Uterus (tissue), 4 donors: ENCODE measurements at places on chromosomes 1 and 21.

DNA sequence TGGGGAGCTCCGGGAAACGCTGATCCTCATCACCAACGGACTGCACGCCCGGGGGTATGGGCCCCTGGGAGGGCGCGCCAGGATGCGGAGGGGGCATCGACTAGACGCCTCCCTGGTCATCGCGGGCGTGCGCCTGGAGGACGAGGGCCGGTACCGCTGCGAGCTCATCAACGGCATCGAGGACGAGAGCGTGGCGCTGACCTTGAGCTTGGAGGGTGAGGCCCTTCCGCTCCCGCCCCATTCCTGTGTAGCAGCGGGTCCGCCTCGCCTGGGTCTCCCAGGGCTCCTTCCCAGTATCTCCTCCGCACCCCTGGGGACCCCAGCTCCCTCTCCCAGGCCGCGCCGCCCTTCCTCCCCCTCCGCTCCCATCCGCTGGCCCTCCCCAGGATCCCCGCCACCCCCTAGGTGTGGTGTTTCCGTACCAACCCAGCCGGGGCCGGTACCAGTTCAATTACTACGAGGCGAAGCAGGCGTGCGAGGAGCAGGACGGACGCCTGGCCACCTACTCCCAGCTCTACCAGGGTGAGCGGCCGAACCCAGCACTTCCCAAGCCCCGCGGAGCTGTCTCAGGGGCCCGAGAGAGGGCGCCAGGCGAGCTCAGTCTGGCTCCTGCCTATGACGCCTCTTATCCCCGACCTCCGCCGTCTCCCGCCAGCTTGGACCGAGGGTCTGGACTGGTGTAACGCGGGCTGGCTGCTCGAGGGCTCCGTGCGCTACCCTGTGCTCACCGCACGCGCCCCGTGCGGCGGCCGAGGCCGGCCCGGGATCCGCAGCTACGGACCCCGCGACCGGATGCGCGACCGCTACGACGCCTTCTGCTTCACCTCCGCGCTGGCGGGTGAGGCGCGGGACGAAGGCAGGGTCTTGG, 5.0 kb downstream of the HAPLN2 start:
- DNase-seq = peak; percentile 63

- DNase-seq = no peak
Measured at GRCh38 chr1:100452641-100453040, 85.3 kb upstream of the GPR88 start.

DNA sequence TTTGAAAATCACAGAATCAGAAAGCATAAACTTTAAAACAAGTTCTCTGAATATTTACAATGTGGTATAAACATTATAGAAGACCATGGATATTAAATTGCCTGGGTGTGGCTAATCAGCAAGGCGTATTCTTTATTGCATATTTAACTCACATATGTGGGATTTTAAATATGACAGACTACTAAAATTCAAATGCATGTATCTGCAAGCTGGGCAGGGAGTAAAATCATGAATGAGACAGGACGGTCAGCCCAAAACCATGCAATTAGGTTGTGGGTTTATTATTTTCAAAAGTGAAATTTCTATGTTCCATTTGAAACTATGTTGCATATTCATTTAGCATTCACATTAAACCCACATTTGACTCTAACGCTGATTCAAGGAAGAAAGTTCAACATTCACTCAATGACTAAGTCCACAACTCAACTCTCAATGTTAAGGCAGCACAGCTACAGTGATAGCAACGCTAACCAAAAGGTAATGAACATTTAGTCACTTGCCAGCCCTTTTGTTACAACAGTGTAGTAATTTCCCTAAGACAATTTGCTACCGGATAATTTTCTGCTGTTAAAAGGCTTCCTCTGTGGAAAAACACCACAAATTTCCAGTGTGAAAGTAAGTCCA, 6.3 kb upstream of the SYNJ1 start:
- DNase-seq = no peak

GRCh38 chr1:178933709-178934490, 63.0 kb upstream of the ANGPTL1 start:
- DNase-seq = no peak

DNA sequence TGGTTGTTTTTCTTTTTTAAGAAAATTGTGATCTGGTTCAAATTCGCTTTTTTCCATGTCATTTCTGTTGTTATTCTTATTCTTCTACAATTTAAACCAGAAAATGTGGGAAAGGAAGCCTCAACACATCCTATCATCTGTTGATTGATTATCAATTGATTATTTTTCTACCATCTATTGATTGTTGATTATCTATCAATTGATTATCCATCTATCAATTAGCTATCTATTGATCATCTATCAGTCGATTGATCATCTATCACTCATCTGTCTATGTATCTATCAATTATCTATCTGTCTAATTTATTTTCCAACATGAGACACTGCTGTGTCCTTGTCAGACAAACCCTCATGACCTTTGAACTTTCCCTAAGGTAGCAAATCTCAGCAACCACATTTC, 136.1 kb upstream of the ARHGEF16 start:
- DNase-seq = no peak

DNA sequence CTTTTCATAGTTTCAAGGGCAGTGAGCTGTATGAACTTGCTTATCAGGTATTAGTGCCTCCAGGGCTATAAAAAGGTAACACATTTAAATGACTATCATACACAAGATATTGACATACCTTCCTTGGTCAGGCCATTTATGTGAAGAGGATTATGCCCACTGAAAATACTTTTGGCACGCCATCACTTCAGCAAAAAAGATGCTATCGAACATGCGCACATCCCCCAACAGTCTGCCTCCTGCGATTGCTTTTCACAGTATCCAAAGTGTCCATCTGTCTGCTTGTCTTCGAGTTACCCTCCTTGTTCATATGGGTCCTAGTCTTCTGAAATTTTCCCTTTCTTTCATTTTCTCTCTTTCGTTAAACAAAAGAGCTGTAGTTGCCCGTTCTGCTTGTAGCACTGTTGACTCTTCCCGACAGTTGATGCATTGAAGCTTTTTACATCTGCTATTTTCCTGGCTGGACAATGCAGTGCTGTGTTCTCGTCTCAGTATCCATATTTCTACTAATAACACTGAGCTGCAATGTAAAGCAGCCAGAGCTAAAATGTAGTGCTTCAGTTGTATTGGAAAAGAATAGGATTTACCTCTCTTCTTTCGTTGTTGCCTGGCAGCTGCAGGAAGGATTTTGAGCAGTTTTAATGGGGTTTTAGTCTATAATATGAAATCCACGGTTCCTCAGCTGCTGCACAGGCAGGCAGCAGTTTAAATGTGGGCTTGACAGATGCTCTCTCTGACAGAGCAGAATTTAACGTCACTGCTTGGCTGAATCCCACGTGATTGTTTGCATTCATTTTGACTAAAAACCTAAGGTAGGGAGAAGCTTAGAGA, at the start of gene B3GALT2:
Gene B3GALT2, minus strand, starts transcription at position 713 of the 831 bp plus-strand sequence. CDS start 5,051 bp downstream, outside the sequence.
- DNase-seq = no peak

- DNase-seq = no peak
Measured at GRCh38 chr1:184634296-184634695, 120.4 kb downstream of the EDEM3 start.

- no peak for DNase-seq
Measured at GRCh38 chr1:109803901-109804331, 40.2 kb upstream of the EPS8L3 start.

DNA sequence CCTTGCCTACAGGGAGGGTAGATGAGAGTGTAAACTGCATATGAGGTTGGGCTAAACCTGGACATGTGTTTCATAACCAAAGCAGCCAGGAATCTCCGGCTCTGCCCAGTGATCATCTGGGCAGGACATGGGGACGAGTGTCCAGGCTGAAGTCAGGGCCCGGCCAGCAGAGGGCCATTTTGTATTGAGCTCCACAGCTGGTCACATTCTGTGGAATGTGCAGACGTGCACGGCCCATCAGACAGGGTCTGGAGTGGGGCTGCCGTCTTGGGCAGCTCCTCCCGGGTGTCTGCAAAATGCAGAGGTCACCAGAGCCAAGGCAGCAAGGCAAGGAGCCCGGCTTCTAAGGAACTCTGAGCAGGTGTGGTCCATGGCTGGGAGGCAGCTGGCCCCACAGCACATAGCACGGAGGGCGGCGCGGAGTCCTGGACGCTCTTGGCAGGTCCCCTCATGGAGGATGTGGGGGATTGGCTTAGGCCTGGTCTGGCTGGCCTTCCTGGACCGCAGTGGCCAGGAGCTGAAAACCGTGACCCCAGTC, 6.2 kb downstream of the LRRC3 start:
- no peak for DNase-seq

GRCh38 chr1:23628951-23629387, 62.6 kb upstream of the RPL11 start:
- DNase-seq = no peak

DNA sequence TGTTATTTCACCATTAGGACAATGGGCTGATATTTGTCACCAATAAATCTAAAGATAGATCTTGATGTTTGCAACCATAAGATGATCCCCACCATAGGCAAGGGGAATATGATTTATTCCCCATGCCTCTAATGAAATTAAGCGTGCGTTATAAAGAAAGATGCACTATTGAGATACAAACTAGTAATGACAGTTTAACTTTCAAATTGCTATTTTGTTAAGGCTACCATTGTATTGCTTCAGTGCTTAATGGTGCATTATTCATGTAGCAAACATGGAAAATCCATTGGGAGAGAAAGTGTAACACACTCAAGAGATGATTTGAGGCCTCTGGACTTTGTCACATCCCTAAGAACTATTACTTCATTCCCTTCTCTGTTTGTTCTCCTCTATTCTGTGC, 108.9 kb upstream of the TRABD2B start:
- no peak for DNase-seq

- no peak for DNase-seq
Measured at GRCh38 chr21:16239659-16240265, 510.0 kb downstream of the USP25 start.

DNA sequence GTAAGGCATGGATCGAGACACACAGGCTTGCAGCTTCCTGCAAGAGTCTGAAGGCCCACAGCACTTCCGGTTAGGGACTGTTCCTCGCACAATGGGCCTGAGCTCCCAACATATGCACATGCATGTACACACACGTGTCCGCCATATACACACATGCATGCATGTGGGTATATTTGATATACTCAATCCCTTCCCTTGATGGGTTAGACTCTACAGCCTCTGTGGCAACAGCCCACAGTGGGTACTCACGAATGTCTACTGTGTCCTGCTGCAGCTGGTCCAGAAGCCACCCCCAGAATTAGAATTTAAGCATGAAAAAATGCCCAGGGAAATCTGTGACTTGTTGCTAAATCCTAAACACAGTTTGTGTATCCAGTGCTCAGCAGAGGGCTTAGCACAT, 9.9 kb downstream of the F3 start:
- no peak for DNase-seq

- no peak for DNase-seq
Measured at GRCh38 chr1:214216779-214217178, 64.2 kb upstream of the SMYD2 start.

- no peak for DNase-seq
Measured at GRCh38 chr21:31186916-31187315, 148.6 kb upstream of the KRTAP19-8 start.

- no peak for DNase-seq
Measured at GRCh38 chr1:113565621-113566020, 175.3 kb downstream of the MAGI3 start.

- DNase-seq = peak; percentile 80
Measured at GRCh38 chr1:27527223-27527889, 37.4 kb upstream of the WASF2 start.

- no peak for DNase-seq
Measured at GRCh38 chr1:56032096-56032676, 547.2 kb downstream of the PLPP3 start.

DNA sequence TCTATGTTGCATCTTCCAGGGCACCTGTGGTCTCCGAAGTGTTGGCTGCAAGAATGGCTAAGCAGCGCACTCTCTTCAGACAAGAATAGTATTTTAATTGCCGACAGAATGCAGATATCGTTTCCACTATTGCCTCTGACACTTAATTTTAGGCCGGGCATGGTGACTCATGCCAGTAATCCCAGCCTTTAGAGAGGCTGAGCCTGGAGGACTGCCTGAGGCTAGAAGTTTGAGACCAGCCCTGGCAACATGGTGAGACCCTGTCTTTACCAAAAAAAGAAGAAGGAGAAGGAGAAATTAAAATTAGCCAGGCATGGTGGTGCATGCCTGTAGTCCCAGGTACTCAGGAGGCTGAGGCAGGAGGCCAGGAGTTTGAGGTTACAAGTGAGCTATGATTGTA, 306.9 kb downstream of the KIF26B start:
- no peak for DNase-seq

GRCh38 chr1:6348511-6349191, 44.9 kb downstream of the ACOT7 start:
- DNase-seq = no peak

DNA sequence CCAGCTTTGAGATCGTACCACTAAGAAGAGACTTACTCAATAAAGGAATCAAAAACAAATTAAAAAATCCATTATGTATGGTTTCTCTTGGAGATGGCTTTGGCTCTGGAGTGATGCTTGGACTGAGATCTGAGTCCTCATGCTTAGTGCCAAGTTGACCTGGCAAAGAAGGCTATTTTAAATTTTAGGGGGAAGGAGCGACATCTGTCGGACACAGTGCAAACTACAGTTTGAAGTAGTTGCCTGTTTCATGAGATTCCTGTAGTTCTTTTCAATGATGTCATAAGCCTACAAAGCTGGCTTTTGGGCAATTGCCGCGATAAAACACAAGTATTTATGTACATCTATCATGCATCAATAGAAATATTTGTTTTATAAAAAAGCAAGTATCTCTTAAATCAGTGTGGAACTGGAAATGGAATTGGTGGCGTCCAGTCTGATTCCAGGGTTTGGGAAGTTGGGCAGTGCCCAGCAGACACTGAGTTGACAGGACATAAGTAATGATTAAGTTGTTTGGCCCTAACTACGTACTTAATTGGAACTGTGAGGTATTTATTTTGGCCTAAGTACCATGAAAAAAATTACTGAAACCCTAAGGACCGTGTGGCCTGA, 50.0 kb downstream of the TBCE start:
- DNase-seq = peak; percentile 65

DNA sequence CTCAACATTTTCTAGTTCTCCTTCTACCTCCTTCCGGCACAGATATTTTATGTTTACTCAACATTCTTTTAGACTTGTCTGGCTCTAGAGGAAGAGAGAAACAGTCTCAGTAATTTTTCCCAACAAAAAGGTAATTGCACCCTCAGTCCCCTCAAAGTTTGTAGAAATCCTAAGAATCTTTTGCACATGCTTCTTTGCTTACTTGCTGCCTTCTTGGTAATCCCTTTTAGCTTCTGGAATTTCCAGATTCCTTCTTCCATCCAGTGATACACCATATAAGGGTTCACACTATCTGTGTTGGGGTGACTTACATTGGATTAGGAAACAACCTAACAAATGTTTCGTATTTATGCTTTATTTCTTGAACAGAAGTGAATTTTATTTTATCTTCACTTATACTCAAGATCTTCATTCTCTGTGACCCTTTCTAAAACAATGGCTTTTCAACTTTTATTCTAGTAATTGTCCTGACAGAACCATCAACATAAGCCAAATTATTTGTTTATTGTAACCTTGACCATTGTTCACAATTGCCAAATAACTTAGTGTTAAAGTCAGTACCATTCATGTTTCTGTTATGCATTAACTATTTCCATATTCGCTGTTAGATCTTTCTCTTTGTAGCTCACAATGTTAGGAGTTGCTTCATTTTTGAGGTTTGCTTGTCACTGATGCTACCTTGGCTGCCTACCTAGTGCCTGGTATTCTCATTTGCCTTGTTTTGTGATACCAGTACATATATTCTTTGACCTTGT, 238.1 kb downstream of the HMCN1 start:
- DNase-seq = no peak
